ENCODE measurements at places on chromosomes 5 and 9.
A peak's percentile ranks its signal among the peaks of the same experiment; 100 is the strongest.

DNA sequence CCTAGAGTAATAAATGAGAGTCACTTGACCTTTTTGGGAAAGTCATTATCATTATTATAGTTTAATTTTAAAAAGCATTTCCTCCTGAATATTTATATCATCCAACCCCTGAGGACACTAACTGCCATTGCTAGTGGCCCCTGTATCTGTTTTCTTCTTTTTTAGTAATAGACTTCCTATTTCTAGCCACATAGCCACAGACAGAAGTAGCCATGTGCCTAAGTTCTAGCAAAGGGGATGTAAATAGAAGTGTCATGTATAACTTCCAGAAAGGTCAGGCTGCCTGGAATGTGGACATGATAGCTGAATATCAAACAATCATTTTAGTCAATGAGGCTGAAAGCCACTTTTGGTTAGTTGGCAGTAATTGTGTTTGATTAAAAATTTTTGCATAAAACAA, 37.5 kb upstream of the IQGAP2 start:
- DNase-seq: no peak

DNA sequence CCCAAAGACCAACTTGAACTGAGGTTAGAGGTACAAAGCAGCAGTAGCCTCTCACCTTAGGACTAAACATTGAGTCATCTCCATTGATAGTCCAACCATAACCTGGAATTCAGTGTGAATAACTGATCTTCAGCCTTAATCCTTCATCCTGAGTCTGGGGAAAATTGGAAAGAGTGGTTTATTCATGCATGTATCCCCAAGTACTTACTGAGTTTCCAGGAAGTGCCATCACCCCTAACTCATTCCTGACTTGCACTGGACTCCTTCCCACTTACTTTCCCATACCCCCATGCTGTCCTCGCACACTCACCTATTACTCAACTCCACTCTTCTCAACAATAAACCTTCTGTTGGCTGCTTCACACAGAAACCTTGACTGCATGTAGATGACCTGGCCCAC, 161.4 kb upstream of the ZNF462 start:
- DNase-seq: no peak

DNA sequence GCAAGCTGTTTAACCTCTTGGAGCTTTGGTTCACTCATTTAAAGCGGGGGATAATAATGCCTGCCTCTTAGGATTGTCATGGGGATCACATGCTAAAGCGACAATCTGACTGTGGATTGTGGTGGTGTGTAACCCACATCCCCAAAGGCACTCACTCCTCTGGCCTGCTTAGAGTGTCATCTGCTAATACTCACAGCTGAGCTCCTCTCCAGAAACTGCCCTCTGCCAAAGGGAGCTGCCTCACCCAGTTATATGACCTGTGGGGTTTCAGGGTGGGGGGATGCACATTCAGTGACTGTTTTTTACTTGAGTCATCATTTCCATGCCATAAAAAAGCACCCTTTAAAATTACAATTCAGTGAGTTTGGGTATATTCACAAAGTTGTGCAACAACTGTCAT, 110.0 kb upstream of the SPOCK1 start:
- no peak for DNase-seq

- no peak for DNase-seq
Measured at GRCh38 chr5:6162175-6162574, 216.2 kb downstream of the MED10 start.

GRCh38 chr5:5063533-5063953, 76.6 kb upstream of the ADAMTS16 start:
- no peak for DNase-seq

- DNase-seq: no peak
Measured at GRCh38 chr9:31677415-31677814, 707.0 kb upstream of the ACO1 start.

- DNase-seq: no peak
Measured at GRCh38 chr9:138112791-138113600, 235.4 kb downstream of the CACNA1B start.

GRCh38 chr5:124140060-124140459, 606.4 kb downstream of the ZNF608 start:
- no peak for DNase-seq

GRCh38 chr5:76199336-76200318, 116.4 kb downstream of the SV2C start:
- DNase-seq: no peak

DNA sequence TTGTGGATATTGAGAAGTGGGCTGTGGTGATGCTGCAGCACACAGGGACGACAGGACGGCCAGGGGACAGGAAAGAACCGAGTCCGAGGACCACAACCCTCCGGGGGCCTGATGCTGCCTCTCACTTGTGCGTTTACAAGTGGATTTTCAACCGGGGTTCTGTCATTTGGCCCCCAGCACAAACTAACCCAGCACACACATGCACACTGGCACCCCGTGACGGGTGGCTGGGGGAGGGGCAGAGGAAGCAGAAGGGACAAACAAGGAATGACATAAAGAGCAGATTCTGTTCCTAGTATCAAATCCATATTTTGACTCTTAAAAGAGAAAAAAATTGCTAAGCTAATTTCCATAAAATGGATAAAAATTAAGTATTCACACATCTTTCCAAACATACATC, 18.3 kb upstream of the ZFYVE16 start:
- no peak for DNase-seq

GRCh38 chr9:120916588-120916987, 10.0 kb downstream of the TRAF1 start:
- DNase-seq: no peak

DNA sequence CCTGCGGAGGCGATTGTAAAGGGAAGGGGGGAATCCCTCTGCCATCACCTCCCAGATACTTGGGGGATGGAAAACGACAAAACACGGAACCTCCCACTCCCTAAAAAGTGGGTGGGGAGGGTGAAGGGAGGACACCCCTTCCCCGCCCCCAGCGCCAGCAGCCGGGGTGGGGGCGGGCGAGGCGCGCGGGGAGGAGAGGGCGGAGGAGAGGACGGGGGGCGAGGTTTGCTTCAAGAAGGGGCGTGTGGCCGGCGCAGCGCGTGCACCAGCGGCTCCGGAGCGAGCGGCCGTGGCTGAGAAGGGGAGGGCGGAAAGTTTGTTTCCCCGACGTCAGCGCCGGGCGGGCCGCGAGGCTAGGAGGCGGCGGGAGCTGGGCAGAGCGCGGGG, at the start of gene PRRX2:
TSS of gene PRRX2 (plus strand) at position 259 of the 387 bp plus-strand sequence. CDS start 221 bp downstream, outside the sequence.
- no peak for DNase-seq

DNA sequence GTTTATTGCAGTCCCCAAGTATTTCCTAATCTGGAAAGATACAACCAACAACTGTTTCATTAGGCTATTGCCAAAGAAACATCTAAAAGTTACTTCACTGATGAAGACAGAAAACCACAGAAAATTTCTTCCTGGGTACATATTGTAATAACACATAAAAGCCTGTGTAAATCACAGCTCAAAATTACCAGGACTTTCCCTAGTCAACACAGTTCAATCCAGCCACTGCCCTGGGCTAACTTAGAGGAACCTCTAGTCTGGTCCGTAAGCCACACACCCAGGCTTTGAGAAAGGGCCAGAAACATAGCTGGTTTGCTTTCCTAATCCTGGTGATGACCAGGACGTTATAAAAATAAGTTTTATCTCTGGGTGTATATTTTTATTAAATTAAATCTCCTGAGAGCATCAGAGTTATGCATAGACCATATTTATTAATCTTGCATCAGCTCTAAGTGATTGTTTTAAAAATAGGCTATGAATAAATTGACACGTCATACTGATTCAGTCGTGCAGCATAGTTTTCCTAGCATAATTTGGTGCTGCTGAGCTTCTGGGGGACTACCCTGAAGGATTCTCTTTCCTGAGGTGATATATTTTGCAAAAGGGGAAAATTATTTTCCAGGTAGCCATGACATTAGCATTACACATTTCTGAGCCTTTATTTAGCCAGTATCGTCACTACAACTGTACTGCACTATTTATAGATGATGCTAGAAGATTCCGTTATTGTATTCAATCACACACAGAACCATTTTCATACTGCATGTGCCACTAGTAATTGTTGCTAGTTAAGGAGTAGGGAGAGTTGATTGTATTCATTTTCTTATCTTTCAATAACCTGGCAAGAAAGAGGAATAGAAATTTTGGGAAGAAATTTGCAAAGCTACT, 12.6 kb upstream of the MUSK start:
- no peak for DNase-seq

GRCh38 chr5:3302228-3302627, 293.4 kb upstream of the IRX1 start:
- no peak for DNase-seq

DNA sequence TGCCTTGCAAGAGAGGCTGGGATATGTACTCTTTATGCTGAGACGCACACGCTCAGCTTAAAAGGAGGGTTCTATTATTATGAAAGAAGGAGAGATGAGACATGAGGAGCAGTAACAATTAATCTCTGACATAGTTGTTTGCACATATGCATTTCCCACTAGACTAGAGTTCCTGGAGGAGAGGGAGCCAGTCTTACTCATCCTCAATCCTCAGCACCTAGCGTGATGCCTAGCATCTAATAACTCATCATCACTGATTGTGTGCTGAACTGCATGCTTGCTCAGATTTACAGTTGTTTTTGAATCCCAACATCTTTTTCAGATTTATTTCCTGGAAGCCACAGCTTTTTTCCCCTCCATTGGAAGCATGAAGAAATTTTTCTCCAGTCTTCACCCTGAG, 35.5 kb downstream of the GCNT4 start:
- DNase-seq: no peak

DNA sequence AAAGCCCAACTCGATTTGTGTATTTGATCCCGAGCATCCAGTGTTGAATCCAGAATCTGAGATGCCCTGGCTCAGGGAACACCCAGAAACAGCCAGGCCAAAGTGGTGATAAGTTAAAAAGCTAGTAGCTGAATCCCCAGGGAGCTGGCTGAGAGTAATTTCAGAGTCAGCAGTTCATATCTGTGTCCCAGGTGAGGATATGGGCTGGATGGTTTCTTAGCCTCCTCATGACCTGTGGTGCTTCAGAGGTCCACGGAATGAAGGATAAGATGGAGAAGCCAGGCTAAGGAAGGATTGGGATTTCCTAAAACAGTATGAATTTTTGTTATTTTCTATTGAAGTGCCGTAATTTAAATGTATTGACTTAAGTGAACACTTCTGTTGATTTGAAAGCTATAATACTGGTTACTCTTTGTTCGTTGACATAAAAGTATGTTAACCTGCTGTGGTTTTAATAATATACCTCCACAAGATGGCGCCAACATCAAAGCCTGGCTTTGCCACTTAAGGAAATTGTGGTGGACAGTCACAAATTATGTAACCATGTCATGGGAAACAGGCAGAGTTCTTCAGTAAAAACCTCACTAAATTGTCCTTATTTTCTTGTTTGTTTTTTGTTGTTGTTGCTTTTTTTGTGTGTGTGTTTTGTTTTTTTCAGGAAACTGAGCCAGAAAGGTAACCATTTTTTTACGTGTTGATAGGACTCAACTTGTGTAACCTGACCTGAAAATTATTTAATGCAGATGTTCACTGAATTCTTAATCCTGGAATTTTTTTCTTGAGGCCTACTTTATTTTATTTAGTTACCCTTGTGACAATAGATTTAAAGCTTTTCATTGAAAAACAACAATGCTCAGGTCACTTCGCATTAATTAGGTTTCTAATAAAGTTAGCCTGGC, 11.4 kb downstream of the MTAP start:
- no peak for DNase-seq

GRCh38 chr9:115635680-115636383, 517.8 kb upstream of the PAPPA start:
- DNase-seq: no peak

DNA sequence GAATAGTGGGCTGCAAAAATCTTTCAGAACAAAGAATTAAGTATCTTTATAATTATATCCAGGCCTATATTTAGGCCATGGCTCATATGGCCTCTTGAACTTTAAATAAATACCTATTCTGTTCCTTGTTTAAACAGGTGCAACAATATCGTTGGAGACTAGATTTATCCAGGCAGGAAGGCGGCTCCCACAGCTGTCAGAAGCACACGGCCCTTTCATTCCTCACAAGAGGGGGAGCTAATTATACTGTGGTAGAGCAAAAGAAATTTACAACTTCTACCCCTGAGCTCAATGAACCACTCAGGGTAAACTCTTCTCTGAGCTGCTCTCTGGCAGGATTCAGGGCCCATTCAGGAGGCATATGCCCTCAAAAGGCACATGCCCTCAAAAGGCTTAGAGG, 31.3 kb downstream of the TMEM174 start:
- DNase-seq: peak; percentile 97

- no peak for DNase-seq
Measured at GRCh38 chr5:12934722-12935121, 1009.8 kb downstream of the DNAH5 start.

DNA sequence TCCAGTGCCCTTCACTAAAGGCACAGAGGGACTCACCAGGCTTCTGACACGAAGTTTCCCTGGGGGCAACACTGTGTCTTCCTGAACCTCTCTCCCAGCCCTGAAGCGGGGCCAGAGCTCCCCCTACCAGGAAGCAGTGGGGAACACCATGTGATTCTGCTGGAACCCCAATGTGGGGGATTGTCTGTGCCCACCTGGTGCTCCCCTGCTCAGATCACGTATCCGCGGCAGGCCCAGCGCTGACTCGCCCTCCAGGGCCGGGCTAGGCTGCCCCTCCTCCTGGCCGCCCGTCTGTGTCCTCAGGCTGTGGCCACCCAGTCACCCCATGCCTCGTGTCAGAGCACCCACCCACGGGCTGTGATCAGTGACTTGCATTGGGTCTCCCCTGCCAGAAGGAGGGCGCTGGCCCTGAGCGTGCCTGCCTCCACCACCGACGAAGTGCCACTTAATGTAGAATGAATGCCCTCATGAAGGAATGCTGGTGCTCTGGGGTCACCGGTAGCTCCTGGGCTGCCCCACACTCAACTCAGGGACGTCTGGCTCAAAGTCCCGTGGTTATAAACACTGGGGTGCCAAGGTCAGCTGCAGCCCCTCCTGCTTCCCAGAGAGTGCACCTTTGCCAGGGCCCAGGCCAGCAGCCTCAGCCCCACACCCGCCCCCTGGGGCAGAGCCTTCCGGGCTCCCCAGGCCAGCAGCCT, 22.1 kb downstream of the SARDH start:
- DNase-seq: no peak

GRCh38 chr5:133906303-133906702, 62.1 kb downstream of the C5orf15 start:
- DNase-seq: no peak

GRCh38 chr5:136686192-136686872, 321.0 kb upstream of the TRPC7 start:
- no peak for DNase-seq

DNA sequence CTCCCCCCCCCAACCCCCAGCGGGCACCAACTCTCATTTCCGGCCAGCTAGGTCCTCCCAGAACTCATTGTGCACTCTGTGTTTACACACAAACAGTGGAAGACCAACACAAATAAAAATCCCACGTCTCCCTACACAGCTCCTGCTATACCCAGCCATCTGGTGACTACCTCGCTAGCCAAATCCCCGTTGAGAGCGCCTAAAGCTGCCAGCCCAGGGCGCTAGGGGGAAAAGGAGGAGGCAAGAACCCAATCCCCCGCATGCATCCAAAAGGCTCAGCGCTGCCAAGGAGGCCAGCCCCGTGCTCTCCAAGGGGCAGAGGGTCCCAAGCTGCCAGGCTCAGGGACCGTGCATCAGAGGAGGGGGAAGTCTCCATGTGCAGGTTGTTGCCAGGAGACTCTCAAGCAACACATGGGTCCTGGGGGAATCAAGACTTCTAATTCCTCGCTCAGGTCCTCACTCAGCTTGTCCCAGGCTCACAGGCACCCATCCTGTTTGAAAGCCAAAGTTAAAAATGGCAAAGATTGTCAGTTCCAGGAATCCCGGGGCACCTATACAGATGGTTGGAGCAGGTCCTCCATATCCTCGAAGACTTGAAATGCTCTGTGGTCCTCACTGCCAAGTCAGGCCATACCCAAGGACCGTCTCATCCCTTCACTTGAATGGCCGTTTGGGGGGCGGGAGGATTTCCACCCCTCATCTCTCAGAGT, 2.7 kb downstream of the ASTN2 start:
- DNase-seq: no peak

Data from NCI-H187 treated with DMSO at 0.1 percent for 48 hours (cell line).